ENCODE measurements at places on chromosomes 7 and 10.

DNA sequence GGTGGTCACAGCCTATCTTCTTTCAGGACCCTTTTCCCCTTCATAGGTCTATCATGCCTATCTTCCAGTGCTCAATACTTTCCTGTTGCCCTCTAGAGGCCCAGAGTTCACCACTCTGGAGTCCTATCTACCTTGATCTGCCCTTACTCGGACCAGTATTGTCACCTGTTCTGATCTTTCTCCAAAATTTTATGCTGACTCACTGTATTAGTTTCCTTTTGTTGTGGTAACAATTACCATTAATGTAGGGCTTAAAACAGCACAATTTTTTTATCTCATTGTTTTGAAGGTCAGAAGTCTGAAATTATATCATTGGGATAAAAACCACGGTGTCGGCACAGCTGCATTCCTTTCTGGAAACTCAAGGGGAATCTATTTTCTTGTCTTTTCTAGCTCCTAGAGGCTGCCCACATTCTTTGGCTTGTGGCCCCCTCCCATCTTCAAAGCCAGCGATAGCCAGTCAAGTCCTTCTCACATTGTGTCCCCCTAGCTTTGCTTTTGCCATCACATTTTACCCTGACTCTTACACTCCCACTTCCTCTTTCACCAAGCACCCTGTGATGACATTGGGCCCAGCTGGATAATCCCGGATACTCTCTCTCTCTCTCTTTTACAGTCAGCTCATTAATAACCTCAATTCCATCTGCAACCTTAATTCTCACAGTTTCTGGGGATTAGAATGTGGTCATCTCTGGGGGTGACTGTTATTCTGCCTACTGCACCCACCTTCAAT lies 54.6 kb downstream of the TFAM start:
- DNase-seq, result no peak

DNA sequence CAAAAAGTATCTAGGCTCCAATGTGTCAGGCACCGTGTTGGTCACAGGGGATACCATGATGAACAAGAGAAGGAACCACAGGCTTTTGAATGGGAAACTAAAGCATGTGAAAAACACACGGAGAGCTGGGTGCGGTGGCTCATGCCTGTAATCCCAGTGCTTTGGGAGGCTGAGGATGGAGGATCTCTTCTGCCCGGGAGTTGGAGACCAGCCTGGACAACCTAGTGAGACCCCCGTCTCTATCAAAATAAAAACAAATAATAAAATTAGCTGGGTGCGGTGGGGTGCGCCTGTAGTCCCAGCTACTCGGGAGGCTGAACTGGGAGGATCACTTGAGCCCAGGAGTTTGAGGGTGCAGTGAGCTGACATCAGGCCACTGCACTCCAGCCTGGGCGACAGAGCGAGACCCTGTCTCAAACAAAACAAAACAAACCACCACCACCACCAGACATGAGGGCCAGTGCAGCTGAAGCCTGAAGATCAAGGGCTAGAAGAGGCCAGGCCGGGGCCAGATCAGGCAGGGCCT lies 611 bp upstream of the COPS6 start:
- DNase-seq, result no peak

DNA sequence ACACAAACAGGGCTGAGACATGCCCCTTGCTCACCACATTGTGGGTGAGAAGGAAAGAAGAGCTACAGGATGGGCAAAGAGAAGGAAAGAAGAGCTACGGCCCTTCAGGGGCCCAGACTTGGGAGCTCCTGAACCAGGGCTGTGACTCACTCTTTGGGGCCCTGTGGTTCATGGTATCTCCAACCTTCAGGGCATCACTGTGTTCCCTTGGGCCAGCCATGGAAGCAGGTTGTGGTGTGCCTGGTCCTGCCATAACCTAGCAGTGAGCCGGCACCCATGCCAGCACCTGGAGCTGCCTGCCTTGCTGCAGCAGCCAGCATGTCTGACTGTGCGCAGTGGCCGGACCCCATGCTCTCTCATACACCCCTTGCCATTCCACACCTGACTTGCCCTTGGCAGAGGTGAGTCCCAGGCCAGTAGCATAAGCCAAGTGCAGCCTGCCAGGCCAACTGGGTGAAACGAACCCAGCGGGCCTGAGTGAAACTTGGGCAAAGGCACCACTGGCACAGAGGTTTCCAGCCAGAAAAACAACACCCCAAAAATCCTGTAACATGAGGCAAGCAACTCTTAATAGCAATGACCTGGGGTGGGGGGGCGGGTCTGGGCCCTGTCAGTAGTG lies 89.0 kb upstream of the CACUL1 start:
- DNase-seq, result no peak

DNA sequence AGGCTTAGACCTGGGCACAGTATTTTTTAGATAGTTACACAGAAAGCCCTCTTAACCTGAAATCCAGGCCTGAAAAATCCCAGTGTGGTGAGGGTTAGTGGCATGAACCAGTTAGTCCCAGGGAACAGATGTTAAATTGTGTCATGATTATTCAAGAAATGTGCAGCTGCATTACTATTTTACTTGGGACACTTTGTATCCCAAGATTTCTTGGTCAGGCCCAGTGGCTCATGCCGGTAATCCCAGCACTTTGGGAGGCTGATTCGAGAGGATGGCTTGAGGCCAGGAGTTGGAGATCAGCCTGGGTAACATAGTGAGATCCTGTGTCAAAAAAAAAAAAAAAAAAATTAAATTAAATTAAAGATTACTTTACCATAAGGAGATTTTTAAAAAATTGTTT lies 36.0 kb upstream of the OTUD1 start:
- no peak for DNase-seq

- no peak for DNase-seq
These were observed 201.3 kb downstream of the SLC25A13 start for GRCh38 chr7:96120445-96121225.

DNA sequence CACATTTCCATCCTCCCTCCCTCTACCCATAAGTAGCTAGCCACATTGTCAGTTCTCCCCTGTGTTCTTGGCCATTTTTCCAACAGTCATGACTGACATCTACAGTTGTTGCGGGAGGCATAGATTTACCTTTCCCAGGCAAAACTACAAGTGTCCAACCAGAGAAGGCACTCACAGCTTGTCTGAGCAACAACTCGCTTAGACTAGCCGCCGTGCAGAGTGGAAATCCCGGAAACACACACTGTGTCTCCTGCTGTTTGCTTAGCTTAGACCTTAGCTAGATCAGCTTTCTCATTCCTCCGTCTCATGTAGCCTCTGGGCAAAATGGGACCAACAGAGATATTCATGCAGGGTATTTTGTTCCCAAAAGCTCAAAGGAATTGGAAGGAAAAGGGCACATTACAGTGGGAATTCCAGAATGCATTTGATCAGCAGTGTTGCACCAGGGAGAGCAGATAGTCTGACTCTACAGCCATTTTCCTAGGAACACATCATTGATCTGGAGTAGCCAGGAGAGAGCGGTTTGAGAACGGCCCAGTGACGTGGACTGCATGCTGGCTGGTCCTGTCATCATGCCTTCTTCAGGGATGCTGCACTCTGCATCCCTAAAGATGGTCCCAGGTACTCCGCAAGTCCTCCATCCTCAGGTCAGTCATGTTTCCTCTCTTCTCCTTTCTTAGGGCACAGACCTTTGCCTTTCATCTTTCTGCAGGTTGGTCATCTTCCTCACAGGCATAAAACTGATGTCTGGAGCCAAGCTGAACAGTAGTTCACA lies 89.4 kb downstream of the C10orf90 start:
- DNase-seq, result no peak

- no peak for DNase-seq
These were observed 13.2 kb upstream of the SCIN start for GRCh38 chr7:12557282-12557681.

DNA sequence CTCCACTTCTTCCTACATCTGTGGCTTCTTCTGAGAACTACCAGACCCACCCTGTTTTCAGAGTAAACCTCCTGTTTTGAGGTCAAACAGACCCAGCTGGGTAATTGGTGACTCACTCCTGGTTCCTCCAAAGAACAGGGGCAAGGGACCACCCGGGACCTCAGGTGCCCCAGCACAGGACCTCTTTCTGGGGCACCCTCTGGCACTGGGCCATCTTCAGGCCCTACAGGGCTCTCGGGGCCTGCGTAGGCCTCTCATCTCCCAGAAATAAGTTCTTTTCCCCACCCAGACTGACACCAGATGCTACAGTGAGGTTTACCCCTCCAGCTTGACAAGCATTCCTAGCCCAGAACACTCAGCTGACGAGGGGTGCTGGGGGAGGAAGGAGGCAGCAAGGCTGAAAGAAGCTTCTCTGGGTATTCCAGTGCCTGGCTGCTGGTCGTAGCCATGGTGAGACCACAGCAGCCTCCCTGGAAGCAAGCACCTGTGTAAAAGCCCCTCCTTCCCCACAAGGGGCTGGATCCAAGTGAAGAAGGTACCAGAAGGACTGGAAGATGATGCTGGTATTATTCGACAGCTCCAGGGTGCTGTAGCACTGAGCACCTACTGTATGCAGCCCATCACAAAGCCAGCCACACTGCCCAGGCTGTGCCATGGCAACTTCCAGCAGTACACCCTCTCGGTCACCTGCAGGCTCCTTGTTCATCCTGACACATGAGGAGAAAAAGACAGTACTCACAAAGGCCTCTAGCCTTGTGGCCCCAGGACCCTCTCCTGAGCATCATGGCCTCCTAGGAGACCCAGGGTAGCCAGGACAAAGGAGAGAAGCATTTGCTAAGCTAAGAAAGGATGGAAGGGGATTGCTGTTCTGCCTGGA lies 47.4 kb downstream of the ALOX5 start:
- no peak for DNase-seq

GRCh38 chr10:132685921-132686680 lies 99.8 kb downstream of the NKX6-2 start:
- no peak for DNase-seq

DNA sequence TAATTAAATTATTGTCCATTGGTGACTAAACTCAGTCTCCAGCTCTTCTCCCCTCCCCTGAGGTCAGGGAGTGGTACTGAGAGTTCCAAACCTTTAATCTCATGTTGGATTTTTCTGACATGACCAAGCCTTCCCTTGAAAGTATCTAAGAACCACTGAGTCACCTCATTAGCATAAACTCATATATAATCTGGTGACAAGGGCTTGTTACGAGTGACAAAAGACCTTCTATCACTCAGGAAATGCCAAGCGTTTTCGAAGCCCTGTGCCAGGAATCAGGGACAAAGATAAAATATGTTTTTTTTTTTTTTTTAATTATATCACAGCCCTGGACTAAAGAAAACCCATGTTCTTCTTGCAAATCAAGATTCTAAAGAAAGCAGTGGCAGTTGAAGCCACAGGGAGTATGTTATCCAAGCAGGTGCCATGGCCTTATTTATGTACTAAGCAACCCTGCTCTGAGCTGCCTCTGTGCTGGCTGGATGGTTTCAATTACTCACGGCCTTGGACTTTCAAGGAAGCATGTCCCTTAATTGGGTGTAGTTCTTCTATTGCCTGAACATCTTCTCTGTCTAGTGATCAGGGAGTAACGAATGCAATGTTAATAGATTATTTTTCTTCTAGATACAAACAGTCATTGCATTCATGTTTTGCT lies 169.0 kb upstream of the PRKCQ start:
- no peak for DNase-seq

DNA sequence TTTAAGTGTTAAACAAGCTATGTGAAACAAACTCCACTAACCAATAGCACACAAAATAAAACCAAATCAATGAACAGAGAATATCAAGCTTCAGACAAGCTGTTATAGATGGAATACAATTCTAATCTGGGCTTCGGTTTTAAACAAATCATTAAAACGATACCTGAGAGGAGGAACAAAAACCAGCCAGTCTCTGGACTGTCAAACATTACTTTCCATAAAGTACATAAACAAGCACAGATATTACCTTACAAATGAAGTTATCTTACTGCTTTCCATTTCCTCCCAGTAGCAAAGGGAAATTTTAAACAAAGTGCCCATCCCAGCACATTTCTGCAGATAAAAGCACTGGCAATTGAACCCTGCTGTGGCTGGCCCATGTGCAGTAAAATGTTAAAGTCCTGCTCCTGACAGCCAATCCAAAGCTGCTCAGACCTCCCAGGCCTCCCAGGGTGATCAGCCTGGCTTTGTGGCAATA lies 128.0 kb downstream of the NRCAM start:
- no peak for DNase-seq

- no peak for DNase-seq
These were observed 599.0 kb downstream of the SORCS1 start for GRCh38 chr10:106565546-106565945.

DNA sequence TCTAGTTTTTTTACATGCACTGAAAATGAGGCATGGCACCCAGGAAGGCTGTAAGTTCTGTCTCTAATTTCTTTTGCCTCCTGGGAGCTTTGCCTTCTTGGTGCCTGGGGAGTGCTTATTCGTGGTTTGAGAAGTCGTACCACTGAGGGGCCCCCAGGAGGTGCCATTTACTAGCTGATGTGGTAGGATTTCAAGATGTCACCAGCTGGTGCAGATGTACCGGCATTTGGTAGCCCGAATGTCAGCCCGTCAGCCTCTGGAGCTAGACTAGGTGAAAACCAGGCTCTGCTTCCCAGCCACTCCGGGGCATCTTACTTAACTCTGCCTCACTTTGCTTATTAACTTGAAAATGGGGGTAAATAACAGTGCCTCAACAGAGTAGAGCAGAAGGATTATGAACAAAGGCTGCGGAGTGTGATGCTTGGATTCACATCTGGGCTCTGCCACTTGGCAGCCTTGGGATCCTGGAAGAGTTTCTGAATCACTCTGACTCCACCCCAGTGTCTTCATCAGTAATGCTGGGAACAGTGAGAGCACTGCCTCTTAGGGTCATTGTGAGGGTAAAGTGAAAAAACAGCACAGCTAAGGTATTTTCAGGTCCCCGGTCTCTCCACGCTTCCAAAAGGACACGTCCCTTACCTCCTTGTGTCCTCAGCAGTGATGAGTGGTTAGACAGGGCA lies 31.4 kb upstream of the BTBD16 start:
- DNase-seq, result no peak

- DNase-seq, result no peak
These were observed 27.2 kb upstream of the BEND7 start for GRCh38 chr10:13555884-13556510.

DNA sequence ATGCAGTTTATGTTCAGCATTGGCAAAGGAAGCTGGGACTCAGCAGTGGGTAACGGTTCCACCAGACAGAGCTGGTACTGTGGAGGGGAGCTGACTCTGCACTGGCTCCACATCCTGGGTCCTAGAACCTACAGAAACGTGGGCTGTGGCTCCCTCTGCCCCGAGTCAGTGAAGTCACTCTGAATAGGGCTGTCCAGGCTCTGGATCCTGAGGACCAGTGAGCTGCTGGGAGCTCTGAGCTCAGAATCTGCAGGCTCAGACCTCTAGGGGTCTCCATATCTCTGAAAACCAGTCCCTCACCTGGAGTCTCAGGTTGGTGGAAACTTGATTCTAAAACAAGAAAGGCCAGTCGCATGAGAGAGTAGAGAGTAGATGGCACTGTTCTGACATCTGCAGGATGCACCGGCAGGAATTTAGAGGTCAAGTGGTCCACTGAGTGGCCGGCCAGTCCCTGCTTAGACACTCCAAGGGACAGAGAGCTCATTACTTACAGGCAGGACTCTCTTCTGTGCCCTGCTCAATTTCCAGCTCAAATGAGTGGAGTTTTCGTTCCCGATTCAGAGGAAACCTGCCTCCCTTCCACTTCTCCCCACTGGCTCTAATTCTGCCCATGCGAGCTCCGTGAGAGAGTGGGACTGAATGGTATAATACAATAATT lies 18.6 kb downstream of the NPFFR1 start:
- DNase-seq, result no peak

GRCh38 chr10:31693491-31693890 lies 235.1 kb downstream of the ARHGAP12 start:
- DNase-seq, result no peak
